ENCODE measurements at places on chromosomes 7 and 10.

DNA sequence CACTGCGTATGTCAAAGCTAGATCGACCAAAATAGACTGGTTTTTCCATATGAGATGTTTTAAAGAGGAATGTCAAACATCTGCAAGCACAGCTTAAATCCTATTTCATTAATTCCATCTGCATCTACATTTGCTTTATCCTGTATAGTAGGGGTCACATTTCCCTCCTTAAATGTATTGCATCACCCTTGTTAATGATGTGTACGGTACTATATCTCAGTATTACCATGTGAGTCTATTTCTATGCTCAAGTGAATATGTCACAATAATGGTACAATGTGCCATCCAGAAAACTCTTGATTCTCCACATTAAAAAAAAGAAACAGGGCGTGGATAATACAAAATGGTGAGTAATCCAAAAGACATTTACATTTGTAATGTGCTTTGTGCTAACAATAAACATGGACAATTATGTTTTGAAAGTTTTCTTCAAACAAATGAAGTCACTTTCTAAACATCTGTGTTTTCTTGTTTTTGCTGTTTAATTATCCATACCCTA, 56.6 kb downstream of the TWIST1 start:
- no peak for DNase-seq

GRCh38 chr10:96703358-96703757, 17.0 kb downstream of the PIK3AP1 start:
- DNase-seq = no peak

- DNase-seq = no peak
Observed at GRCh38 chr10:98417973-98418664, 3.1 kb upstream of the PYROXD2 start.

- DNase-seq = no peak
Observed at GRCh38 chr7:39406467-39406866, 159.7 kb upstream of the YAE1 start.

GRCh38 chr10:69268761-69269416, 9.4 kb upstream of the HK1 start:
- DNase-seq = no peak

DNA sequence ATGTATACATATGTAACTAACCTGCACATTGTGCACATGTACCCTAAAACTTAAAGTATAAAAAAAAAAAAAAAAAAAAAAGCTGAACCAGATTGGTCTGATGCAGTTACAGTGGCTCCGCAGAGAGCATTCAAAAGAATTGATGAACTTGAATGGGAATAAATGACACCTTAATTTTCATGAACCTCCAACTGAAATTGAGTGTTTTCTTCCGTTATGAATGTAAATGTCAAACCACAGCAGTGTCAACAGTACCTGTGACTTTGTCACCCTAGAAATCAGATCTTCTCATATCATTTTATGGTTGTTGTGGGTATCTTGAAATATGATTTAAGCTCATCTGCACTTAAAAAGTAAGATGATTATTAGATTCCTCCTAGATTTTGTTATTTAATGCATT, 32.7 kb upstream of the SRGN start:
- DNase-seq = no peak

GRCh38 chr10:131817866-131818509, 82.8 kb upstream of the PPP2R2D start:
- no peak for DNase-seq

DNA sequence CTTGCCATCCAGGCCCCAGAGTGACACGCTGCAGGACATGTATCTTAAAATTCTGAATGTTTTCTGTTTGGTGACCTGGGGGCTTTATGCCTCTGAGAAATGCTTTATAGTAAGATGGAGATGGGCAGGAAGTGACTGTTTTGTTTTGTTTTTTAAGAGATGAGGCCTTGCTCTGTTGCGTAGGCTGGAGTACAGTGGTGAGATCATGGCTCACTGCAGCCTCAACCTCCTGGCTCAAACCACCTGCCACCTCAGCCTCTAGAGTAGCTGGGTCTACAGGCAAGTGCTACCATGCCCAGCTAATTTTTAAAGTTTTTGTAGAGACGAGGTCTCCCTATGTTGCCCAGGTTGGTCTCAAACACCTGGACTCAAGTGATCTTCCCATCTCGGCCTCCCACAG, 20.6 kb downstream of the ZNF777 start:
- DNase-seq = no peak

GRCh38 chr10:92203919-92204623, 86.8 kb downstream of the CPEB3 start:
- no peak for DNase-seq

GRCh38 chr7:25569765-25570164, 341.5 kb upstream of the NPVF start:
- DNase-seq = no peak

- DNase-seq = no peak
Observed at GRCh38 chr7:36796850-36797536, 72.7 kb upstream of the AOAH start.

DNA sequence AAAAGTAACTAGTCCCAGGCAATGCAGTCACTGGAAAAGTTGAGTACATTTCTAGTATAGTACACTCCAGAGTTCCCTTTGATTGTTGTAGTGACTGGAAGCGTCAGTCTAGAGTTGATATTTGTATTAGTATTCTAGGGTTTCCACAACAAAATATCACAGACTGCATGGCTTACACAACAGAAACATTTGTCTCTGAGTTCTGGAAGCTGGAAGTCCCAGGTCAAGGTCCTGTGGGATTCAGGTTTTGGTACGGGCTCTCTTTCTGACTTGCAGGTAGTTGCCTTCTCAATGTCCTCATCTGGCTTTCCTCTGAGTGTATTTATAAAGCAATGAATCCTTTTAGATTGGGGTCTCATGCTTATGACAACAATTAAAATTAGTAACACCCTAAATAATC, 1119.1 kb upstream of the PHF14 start:
- DNase-seq = no peak

- no peak for DNase-seq
Observed at GRCh38 chr10:15451137-15452094, 80.3 kb upstream of the FAM171A1 start.

DNA sequence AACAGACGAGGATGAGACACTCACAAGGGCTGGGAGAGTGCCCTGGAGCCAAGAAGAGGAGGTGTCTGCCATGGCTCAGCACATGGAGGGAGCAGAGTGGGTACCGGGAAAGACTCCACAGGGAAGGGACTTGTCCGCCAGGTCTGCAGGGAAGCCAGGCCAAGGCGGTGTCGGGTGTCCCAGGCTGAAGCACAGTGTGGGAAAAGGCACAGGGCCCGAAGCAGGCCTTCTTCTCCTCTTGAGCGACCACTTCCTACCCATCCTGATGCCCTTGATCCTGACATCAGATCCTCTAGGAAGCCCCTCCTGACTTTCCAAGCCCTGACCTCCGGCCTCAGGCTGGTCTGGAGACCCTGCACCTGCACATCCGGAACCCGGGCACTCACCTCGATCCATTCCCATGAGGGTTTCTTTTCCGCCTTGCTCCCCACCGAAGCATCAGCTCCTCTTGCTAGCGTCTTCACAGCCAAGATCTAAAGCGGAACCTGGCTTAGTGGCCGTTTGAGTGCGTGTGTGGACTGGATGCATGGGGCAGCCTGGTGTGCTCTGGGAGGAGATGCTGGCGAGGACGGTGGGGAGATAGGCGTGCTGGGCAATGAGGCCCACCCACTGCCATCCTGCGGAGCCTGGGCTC, 8.5 kb downstream of the CALML3 start:
- no peak for DNase-seq

GRCh38 chr7:38825721-38826440, 83.1 kb downstream of the VPS41 start:
- no peak for DNase-seq

GRCh38 chr10:35640474-35640873, 1.6 kb downstream of the FZD8 start:
- DNase-seq = no peak

DNA sequence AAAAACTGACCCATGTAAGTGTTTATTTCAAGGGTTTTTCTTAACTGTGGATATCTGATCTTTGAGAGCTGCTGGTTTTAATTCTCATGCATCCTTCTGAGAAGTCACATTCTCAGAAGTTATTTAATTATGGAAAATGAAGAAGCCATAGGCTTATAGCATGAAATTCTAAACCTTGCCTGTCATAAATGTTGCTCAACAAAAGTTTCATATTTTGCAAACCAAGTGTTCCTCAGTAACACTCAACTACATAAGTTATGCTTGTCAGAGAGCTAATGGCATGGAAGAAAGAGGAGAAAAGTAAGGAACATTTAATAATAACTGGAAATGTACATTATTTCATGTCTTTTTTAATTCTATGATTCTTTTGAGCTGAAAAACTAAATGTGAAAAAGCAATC, 78.6 kb upstream of the MPP7 start:
- DNase-seq = no peak

GRCh38 chr10:124992462-124993344, 50.8 kb downstream of the ZRANB1 start:
- no peak for DNase-seq

DNA sequence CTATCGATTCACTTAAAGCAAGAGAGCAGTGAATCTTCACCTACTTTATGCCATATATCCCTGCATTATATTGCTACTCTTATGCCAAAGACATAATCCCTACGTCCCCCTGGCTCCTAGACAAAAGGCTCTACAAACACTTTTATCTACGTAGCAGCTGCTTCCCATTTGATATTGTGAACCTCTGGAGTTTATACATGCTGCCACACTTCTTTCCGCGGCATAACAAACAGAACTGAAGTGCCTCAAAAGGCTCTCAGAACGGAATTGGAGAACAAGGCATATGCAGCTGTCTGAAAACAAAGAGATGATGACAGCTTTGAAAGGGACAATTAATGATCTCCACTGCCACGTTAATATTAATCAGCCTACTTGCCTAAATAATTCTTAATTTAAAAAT, 985.6 kb upstream of the LRRN3 start:
- no peak for DNase-seq

- no peak for DNase-seq
Observed at GRCh38 chr7:87512906-87513305, 37.4 kb upstream of the ABCB4 start.

DNA sequence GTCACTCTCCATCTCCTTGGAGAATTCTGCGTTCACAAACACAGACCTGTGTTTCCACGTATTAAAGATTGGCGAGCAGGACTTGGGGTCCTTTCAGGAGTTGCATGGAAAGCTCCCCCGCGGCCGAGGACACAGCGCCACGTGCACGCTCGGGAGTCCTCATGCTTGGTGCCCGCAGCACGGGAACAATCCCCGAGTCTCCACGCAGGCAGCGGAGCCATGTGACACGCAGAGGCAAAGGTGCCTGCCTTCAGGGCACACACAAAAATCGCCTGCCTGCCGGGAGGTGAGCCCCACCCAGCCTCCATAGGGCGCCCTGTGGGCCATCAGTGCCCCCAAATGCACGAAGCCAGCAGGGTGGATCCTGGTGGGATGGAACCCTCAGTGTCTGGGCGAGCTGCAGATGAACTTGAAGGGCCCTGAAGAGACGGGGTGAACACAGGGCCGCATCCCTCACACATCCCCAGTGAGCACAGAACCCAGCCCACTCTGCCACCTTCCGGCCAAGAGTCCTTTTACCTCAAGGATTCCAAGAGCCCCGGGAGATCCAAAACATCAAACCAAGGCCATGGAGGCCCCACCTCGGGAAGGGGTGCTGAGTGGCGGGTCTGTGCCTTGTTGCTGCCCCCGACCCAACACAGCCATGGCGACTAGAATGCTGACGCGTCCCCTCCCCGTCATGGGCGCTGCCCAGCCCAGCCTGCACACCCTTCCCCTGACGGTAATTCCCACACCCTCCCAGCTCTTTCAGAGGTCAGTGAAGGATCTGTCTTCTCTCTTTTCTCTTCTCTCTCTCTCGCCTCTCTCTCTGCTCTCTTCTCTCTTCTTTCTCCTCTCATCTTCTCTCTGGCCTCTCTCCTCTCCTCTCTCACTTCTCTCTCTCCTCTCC, 55.9 kb downstream of the CFAP46 start:
- DNase-seq = no peak

DNA sequence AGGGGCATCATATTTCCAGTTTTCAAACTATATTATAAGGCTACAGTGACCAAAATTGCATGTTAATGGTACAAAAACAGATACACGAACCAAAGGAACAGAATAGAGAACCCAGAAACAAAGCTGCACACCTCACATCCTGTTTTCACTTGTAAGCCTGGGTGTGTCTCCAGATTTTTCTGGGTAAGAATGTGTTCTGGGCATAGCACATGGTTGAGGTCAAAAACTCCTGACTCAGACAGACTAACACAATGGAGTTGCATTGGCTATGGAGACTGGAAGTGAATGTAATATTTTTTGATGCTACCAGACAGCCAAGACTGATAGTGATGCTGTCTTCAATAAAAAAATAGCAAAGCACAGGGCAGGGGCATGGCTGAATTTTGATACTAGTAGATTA, 1175.2 kb downstream of the NXPH1 start:
- no peak for DNase-seq

- no peak for DNase-seq
Observed at GRCh38 chr7:71772779-71773178, 639.4 kb downstream of the CALN1 start.

GRCh38 chr10:12814166-12814565, 187.3 kb downstream of the CCDC3 start:
- no peak for DNase-seq

DNA sequence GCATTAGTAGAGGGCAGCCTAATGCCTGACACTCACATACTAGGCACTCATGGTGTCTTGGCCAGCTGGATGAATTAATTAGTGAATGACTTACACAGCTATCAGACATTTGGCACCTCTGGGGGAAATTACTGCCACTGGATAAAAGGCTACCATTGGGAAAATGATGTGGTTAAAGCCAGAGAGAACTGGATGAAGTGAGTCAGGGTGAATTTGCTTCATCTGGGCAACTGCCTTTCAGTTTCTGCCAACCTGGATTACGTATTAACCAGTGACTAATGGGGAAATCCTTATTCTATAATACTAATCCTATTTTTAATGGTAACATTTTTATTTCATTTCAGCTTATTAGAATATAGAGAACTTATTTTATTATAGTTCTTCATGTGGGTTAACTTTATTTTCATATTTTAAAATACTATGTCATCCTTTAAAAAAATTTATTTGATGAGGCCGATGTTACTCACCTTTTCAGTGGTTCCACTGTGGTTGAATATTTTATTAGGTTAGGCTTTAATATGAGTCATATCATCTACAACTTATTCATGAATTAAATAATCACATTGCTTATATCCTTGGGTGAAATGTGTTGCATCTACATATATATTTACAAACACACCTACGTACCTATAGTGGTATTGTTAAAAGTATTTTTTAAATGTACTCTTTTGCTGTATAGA, 85.6 kb upstream of the CAPZA2 start:
- DNase-seq = no peak

DNA sequence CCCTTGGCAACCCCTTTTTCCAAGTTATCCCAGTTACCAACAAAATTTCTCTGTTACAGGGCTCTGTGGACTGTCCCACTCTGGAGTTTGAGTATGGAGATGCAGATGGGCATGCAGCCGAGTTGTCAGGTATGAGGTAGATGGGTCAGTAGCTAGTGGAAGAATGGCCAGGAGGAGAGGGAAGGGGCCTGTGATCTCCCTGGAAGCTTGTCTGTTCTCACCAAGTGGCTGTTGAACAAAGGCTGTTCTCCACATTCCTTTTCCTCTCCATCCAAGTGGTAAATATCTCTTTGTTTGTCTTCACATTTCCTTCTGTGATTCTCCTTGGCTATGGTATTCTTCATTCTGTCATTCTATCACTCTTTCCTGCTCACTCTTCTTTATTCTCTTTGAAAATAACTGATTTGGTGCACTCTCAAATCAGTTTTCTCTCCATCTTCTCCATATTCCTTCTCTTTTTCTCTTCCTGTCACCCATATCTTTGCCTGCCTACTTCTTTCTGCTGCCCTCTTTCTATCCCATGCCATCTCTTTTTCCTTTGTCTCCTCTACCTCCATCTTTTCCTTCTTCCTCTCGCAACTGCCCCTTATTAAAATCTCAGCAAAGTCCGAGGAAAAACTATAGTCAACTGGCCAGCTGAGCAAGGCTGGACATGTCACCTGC, 5.9 kb downstream of the STRIP2 start:
- DNase-seq = no peak
